ENCODE measurements at places on chromosomes 11 and 22. TPM values are rescaled to one million over a fixed set of nuclear protein-coding genes. Genes with fewer than 3 reads are reported as not detected.

DNA sequence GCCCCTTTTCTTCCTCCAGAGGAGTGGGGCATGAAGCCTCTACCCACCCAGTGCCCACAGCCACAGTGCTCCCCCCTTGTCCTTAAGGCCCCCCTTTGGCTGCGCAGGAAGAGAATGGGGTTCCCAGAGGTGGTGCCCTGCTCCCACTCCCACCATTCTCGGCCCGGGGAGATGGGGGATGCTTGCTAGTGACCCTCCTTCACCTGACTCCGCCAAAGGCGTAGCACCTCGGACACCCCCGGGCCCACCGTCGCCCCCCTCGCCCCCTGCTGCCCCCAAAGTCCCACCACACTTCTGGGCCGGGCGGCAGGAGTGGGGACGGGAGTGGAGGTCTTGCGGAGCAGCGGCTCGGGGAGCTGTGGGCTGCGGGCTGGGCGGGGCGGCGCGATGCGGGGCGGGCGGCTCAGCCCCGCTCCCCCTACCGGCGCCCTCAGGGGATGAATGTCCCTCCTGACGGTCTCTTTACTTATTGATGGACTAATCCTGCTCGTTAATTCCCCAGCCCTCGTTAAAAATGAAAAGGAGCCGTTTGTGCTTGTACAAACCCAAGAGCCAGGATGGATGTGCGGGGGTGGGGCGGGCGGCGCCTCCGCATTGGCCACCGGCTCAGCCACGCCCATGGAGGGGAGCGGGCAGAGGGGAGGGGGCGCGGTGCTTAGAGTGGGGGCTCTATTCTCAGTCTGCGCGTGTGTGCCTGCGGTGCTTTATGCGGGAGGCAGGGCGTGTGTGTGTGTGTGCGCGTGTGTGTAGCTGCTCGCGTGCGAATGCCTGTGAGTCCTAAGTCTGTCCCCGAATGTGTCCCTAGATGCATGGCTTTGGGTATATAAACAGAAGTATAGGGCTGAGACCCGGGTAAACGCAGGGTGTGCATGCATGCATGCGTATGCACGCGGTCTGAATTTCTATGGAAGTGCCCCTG, 25.6 kb downstream of the SYT7 start:
- no peak for DNase-seq

PRODH gene
- 0.24 TPM for total RNA-seq

GRCh38 chr11:2781408-2782274, 81.8 kb upstream of the KCNQ1OT1 start:
- DNase-seq = no peak

- no peak for DNase-seq
These were observed 74.6 kb downstream of the PIWIL3 start for GRCh38 chr22:24699876-24700275.

DNA sequence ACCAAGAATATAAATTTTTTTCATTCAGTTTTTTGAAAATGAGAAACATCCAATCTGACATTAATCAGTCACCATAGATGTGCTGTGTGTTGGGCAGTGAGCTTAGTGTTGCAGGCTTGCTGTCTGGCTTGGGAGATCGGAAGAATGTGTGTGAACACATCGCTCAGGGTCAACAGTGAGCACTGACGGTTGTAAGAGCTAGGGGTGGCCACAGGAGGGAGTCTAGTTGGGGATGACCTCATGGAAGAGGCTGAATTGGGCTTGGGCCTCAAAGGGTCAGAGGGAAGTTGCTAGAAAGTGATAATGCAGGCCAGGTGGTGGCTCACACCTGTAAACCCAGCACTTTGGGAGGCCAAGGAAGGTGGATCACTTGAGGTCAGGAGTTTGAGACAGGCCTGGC, 375.4 kb downstream of the DDX10 start:
- no peak for DNase-seq

XKR3 gene
- not detected for total RNA-seq

FAM227A gene
- total RNA-seq = 0.75 TPM

GRCh38 chr11:86795949-86796348, 4.4 kb upstream of the PRSS23 start:
- DNase-seq = no peak

DNA sequence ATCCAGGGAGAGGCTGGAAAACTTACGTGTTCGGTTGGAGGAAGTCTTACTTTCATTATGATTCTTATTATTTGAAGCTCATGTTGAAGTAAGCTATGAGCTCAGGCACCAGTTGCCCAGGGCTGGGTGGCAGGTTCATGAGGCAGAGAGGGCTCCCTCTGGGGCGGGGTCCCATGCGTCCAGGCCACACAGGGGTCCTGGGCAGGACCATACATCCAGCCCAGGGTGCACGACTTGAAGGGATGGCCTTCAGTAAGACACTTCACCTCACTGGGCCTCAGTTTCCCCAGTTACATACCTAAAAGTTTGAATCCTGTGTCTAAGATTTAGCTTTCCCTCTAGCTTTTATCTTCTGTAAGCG, 107.3 kb upstream of the B3GAT1 start:
- DNase-seq = no peak

- DNase-seq = no peak
These were observed 176.0 kb downstream of the CHST1 start for GRCh38 chr11:45489281-45489905.

- DNase-seq = no peak
These were observed 101.8 kb downstream of the NAV2 start for GRCh38 chr11:19814421-19814820.

CARD18 gene
- not detected for total RNA-seq

MMP8 gene
- total RNA-seq = not detected

DNA sequence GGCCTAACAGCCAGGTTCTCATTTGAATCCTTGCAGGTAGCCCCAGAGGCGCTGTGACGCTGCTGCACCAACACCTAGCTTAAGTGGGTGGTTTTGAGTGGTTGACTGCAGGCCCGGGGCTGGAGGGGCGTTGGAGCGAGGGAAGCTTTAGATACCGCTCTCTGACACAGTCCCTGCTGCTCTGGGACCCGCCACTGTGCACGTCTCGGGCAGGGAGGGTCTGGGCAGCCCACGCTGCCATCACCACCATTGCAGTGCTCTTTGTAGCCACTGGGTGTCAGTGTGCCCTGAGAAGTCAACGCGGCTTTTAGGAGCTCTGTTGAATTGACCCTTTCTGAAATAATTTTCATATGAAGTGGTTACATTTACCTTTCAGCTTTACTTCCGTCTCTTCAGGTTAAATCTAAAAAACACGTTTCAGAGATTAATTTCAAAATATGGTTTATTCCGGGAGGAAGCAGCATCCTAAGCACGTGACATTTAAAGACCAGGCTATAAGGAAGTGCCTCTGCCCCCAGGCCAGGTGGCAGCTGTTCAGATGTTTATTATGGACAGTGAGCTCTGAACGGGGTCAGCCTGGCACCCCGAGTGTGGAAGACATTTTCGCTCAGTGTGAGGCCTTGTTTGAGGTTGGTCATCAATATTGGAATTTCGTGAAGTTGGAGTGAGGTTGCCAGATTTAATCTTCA, 30.9 kb upstream of the PARVB start:
- DNase-seq = peak; percentile 66

CASP5 gene
- not detected for total RNA-seq

ART1 gene
- total RNA-seq = not detected

- DNase-seq = no peak
These were observed 21.1 kb downstream of the SHISA8 start for GRCh38 chr22:41893591-41894375.

RIC3 gene
- total RNA-seq = 9.4 TPM

YPEL1 gene
- 2.6 TPM for total RNA-seq
